ENCODE measurements at places on chromosomes 12 and 14.
A peak's percentile ranks its signal among the peaks of the same experiment; 100 is the strongest.

DNA sequence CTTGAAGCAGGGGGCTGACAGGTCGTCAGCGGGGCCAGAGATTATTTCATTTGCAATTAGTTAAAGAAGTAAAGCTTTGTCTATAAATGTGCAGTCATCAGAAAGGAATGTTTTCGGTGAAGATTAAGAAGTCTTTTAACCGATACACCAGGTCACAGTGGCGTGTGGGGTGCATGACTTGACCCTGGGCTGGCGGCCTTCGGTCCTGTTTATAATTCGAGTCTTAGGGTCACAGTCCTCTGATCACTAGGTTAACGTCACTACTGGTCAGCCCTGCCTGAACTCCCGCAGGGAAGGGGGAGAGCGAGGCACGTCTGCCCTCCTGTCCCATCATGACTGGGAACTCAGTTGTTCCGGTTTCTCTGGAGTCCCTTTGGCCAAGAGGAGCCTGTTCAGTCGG is 5.0 kb upstream of the C14orf180 start:
- no peak for DNase-seq

GRCh38 chr14:26252176-26252575 is 345.7 kb downstream of the NOVA1 start:
- DNase-seq, result no peak

- no peak for DNase-seq
Observed at GRCh38 chr14:71592361-71592760, 339.9 kb upstream of the RGS6 start.

GRCh38 chr14:91346838-91347173 is 70.8 kb downstream of the CCDC88C start:
- no peak for DNase-seq

DNA sequence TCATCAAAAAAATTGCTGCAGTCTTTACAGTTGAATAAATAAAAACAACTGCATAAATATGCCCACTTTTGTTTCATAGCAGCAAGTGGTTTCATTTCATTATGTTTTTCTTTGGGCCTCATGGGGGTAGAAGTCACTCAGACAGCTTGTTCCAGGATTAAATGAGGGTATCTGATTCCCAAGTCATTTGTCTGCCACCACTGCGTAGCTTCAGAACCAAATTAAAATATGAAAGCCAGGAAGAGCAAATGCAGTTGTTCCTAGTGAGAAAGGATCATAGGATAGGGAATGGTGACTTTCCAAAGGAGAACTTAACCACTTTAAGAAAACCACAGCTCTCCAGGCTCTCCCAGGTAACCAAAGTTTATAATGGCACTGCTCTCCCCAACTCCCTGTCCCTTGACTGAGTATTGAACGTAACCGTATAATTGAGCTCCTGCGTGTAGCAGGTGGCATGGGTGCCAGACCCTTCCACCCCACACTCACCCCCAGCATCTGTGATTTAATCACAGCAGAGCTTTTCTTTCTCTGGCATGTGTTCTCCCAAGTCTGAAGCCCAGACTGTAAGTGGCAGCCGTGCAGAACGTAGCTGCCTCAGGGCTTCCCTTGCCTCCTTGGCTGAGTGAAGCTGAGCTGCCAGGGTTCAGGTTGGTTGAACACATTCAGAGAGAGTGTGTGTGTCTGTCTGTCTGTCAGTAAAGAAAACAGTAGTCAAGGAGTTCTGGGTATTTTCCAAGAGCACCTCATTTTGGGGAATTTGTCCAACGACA is 11.3 kb upstream of the KCNH3 start:
- no peak for DNase-seq

DNA sequence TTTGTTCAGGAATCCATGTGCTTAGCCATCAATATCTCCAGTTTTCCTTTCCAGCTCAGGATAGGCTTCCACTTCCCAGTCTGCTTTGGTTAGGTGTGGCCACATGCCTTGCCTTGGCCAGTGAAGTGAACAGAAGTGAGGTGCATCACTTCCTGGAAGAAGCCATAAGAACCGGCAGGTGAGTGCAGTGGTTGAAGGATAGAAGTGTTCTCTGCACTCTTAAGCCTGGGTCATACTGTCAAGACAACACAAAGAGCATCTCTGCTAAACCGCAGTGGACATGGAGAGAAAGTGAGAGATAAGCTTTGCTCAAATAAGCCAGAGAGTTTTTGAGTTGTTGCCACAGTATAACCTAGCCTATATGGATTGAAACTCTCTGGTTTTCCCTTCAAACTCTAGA is 11.4 kb downstream of the GNG2 start:
- no peak for DNase-seq

GRCh38 chr12:6465467-6466183 is 4.9 kb downstream of the VAMP1 start:
- DNase-seq, result peak; percentile 74

DNA sequence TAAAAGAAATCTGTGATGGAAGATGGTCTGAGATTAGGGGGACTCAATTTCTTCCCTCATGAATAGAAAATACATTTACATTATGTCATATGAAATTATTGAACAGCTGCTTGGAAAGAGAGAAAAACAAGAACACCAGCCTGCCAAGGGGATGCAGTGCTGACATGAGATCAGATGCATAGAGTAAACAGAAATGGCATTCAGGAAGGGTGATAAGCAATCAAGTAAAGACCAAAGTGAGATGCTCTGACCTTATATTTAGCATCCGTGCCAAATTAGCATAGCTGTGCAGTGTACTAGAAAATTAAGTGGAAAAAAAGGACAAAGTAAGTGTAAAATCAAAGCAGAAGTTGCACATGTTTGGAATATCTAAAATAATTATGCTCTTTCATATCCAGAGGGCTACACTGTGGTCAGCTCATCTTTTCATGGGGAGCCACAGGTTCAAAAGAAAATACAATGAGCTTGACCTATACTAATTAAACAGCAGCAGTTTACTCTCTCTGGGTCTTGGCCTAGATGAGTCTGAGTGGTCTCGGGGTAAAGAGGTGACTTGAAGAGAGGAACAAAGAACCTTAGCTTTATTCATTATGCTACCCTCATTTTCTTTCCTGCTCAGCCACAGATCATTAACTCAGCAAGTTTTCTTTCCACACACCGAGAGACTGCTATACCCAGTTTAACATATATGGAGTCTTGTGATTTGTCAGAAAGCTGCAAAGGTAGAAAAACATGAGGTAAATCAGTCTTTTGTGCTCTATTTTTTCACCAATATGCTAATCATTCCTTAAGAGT is 359.4 kb upstream of the FOXG1 start:
- no peak for DNase-seq

GRCh38 chr12:71517145-71517846 is 77.7 kb downstream of the LGR5 start:
- DNase-seq, result no peak

GRCh38 chr12:72268386-72268785 is 3.8 kb upstream of the TRHDE start:
- DNase-seq, result no peak

GRCh38 chr12:107243341-107243740 is 150.0 kb upstream of the CRY1 start:
- DNase-seq, result no peak

- DNase-seq, result peak; percentile 84
Observed at GRCh38 chr12:15590180-15590826, 198.9 kb downstream of the EPS8 start.

DNA sequence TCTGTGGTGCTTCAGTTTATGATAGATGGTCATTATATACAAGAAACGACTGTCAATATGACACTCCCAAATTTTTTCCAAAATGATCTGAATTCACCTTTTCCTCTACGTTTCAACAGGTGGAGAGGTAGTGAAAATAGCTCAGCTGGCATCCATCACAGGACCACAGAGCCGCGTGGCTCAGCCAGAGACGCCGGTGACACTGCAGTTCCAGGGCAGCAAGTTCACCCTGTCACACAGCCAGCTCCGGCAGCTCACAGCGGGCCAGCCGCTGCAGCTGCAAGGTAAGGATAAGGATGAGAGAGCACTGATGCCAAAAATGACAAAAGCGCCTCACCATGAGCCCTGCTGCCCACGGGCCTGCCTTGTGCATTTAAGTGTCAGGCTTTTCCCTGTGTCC is 73.9 kb downstream of the EP400 start:
- DNase-seq, result no peak

All from AG08395 (cell line).